Gastrocnemius medialis (tissue), 4 donors: ENCODE measurements at places on chromosomes 2 and 18. TPM values are rescaled to one million over a fixed set of nuclear protein-coding genes. Genes with fewer than 3 reads are reported as not detected.

KCNS3 gene
- 37.8 TPM for total RNA-seq

- peak; percentile 1 for DNase-seq
- H3K27me3 ChIP-seq: no peaks in the 10 kb centered on the region
- H3K4me3 ChIP-seq: no peak overlapping the region
- H3K27ac ChIP-seq: no peak overlapping the region
Observed at GRCh38 chr2:240139666-240140393, 628 bp downstream of the OTOS start.

- no peak overlapping the region for H3K4me3 ChIP-seq
- no peaks in the 10 kb centered on the region for H3K36me3 ChIP-seq
- no peak overlapping the region for H3K27ac ChIP-seq
- DNase-seq: no peak
- no peaks in the 10 kb centered on the region for H3K27me3 ChIP-seq
Observed at GRCh38 chr2:203789618-203790017, 78.0 kb upstream of the CTLA4 start.

GRCh38 chr2:239876271-239876947 lies 148.7 kb downstream of the NDUFA10 start:
- peaks cover 2% of the 10 kb centered on the region for H3K27me3 ChIP-seq
- H3K36me3 ChIP-seq: no peaks in the 10 kb centered on the region
- no peak overlapping the region for H3K27ac ChIP-seq
- no peaks in the 10 kb centered on the region for H3K4me1 ChIP-seq
- DNase-seq: no peak
- H3K4me3 ChIP-seq: no peak overlapping the region

DNA sequence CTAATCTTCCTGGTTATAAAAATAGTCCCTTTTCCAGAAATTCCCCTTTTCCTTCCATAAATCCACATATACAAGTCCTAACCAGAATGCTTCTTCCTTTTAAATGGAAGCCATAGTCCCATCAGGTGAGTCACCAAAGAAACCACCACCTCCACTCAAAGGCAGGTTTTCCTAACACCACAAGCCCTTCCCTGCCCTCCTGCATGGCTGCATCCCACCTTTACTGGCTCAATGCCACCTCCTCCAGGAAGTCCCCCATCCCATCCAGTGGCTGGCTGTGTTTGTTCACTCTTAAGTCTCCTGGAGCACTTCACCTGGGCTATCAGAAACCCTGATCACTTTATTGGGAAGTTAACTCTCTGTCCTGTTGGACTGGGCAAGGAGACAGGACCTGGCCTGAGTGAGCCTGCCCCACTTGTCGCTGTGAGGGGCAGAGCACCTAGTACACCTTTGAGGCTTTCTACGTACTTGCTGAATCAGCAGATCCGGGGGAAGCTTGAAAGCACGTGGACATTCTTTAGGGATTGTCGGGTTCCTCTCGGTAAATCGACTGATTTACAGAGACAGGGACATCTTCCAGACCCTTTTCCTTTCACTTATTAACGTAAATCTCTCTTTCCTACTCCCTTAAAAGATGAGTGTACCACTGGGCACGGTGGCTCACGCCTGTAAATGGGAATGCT lies 71.0 kb downstream of the NGEF start:
- no peak overlapping the region for H3K27ac ChIP-seq
- no peak overlapping the region for H3K4me3 ChIP-seq
- H3K36me3 ChIP-seq: no peaks in the 10 kb centered on the region

- H3K27ac ChIP-seq: no peak overlapping the region
- H3K4me1 ChIP-seq: no peaks in the 10 kb centered on the region
- H3K27me3 ChIP-seq: no peaks in the 10 kb centered on the region
- no peak overlapping the region for H3K4me3 ChIP-seq
- no peak for DNase-seq
- H3K36me3 ChIP-seq: no peaks in the 10 kb centered on the region
Observed at GRCh38 chr18:57025540-57025939, 121.3 kb upstream of the BOD1L2 start.

DNA sequence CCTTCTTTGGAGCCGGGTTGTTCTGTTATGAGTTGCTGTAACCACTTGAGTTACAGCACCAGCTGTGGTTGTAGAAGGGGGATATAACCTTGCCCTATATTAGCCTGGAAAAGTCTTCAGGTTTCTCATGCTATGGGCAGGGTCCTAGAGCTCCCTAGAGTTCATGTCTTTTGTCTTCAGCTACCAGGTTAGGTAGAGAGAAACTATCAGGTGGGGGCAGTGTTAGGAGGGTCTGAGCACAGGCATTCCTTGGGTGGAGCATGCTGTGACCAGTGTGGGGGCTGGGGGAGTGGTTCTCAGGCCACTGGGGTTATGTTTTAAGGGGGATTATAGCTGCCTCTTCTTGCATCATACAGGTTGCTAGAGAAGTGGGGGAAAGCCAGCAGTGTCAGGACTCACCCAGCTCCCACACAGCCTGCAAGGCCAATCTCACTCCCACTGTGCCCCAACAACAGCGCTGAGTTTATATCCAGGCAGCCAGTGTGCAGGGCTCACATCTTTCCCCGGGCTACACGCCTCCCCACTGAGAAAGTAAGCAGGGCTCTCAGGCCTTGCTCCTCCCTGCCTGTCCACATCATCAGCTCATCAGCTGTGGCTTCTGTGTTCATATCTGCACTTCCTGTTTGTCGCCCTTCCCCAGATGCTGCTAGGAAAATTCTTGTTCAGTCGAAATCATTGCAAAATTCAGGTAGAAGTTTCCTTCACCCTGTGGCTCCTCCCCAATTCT lies 133.8 kb upstream of the NRXN1 start:
- no peaks in the 10 kb centered on the region for H3K27me3 ChIP-seq
- H3K36me3 ChIP-seq: no peaks in the 10 kb centered on the region
- no peaks in the 10 kb centered on the region for H3K4me1 ChIP-seq
- DNase-seq: no peak
- H3K4me3 ChIP-seq: no peak overlapping the region

GRCh38 chr18:79855147-79855933 lies 57.6 kb downstream of the KCNG2 start:
- no peak overlapping the region for H3K4me3 ChIP-seq
- H3K27me3 ChIP-seq: peaks cover 16% of the 10 kb centered on the region
- DNase-seq: no peak

GRCh38 chr2:112634153-112634873 lies 11.4 kb upstream of the SLC20A1 start:
- DNase-seq: no peak
- H3K27ac ChIP-seq: no peak overlapping the region
- no peaks in the 10 kb centered on the region for H3K36me3 ChIP-seq
- H3K27me3 ChIP-seq: peaks cover 4% of the 10 kb centered on the region
- no peaks in the 10 kb centered on the region for H3K4me1 ChIP-seq

DNA sequence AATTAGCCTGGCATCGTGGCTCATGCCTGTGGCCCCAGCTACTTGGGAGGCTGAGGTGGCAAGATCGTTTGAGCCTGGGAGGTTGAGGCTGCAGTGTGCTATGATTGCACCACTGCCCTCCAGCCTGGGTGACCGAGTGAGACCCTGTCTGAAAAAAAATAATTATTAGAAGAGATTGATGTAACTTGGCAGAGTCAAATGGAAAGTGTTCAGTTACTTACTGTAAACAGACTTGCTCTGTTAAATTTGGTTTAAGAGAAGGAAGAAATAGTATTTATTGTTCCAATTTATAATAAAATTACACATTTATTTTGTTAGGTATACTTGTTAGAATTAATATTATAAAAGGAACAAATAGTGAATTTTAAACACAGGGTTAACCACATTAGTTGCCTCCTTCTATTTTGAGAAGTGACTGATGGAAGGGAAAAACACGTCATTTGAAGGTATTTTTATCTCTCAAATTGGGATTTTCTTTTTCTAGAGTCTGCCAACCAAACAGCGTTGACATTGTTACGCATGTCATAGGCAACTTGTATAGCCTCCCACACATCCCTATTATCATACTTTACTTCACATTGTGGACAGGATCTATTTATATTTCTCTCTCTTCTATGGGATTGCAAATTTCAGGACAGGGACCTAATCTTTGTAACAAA lies 118.8 kb upstream of the B3GNT2 start:
- DNase-seq: no peak
- H3K36me3 ChIP-seq: no peaks in the 10 kb centered on the region
- no peaks in the 10 kb centered on the region for H3K27me3 ChIP-seq
- no peak overlapping the region for H3K27ac ChIP-seq
- H3K4me3 ChIP-seq: no peak overlapping the region

DNA sequence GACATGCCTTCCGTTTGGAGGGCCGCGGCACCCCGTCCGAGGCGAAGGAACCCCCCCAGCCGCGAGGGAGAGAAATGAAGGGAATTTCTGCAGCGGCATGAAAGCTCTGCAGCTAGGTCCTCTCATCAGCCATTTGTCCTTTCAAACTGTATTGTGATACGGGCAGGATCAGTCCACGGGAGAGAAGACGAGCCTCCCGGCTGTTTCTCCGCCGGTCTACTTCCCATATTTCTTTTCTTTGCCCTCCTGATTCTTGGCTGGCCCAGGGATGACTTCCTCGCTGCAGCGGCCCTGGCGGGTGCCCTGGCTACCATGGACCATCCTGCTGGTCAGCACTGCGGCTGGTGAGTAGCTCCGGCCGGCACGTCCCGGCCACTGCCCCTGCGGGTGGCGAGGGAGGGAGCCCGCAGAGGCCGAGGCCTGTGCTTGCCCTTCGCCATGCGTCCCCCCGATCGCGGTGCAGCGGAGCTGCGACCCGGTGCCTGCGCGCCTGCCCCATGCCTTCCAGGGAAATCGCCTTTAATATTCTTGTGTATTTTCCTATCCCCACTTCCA lies 1.2 kb downstream of the BMPR2 start:
- H3K36me3 ChIP-seq: no peaks in the 10 kb centered on the region
- H3K27ac ChIP-seq: peak overlapping the region; percentile 97
- peak; percentile 41 for DNase-seq
- H3K4me1 ChIP-seq: peaks cover 34% of the 10 kb centered on the region

- no peak overlapping the region for H3K27ac ChIP-seq
- peak overlapping the region; percentile 3 for H3K4me3 ChIP-seq
- no peaks in the 10 kb centered on the region for H3K36me3 ChIP-seq
- no peak for DNase-seq
Observed at GRCh38 chr2:218870984-218871344, 9.7 kb upstream of the WNT10A start.

PCARE gene
- total RNA-seq: not detected
